ENCODE measurements at places on chromosomes 1 and 21. TPM values are rescaled to one million over a fixed set of nuclear protein-coding genes. Genes with fewer than 3 reads are reported as not detected.

DNA sequence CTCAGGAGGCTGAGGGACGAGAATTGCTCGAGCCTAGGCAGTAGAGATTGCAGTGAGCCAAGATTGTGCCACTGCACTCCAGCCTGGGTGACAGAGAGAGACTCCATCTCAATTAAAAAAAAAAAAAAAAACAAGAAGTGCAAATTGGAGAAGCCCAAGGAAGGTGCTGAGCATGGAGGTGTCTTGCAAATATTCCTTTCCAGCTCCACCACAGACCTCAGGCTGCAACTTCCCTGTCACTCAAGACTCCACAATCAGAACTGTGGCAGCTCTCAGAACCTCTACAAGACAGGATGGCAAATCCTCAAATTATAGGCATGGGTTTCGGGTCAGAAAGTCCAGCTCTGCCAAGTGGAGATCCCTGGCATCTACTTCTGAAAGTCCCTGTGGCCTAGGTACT, 104.4 kb upstream of the TIAM1 start:
- no peaks in the 10 kb centered on the region for H3K36me3 ChIP-seq

DNA sequence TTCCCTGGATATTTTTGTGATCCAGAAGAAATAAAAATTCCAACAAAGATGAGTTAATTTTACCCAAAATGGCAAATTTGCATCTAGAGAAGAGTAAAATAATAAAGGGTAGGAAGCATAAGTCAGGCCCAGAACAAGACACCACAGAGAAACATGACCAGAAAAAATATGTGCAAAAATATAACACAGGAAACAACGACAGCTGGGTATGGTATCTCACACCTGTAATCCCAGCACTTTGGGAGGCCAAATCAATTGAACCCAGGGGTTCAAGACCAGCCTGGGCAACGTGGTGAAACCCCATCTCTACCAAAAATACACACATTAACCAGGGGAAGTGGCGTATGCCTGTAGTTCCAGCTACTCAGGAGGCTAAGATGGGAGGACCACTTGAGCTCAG, 39.7 kb upstream of the SDC3 start:
- H3K4me3 ChIP-seq: peak overlapping the region; percentile 23
- peaks cover 61% of the 10 kb centered on the region for H3K36me3 ChIP-seq
- H3K4me1 ChIP-seq: peaks cover 23% of the 10 kb centered on the region
- peaks cover 4% of the 10 kb centered on the region for H3K27me3 ChIP-seq

DNA sequence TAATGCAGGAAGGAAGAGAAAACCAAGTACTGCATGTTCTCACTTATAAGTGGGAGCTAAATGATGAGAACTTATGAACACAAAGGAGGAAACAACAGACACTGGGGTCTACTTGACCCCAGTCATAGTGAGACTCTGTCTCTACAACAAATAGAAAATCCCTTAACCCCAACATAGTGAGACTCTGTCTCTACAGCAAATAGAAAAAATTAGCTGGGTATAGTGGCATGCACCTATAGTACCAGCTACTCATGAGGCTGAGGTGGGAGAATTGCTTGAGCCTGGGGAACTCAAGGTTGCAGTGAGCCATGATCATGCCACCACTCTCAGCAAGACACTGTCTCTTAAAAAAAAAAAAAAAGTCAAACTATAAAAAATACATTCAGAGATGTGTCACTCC, 42.7 kb downstream of the GIPC2 start:
- no peaks in the 10 kb centered on the region for H3K27me3 ChIP-seq
- H3K36me3 ChIP-seq: peaks cover 27% of the 10 kb centered on the region
- H3K27ac ChIP-seq: no peak overlapping the region
- no peak for DNase-seq
- H3K4me3 ChIP-seq: no peak overlapping the region

- no peak overlapping the region for H3K4me3 ChIP-seq
- no peaks in the 10 kb centered on the region for H3K4me1 ChIP-seq
- DNase-seq: no peak
- no peaks in the 10 kb centered on the region for H3K36me3 ChIP-seq
- H3K27me3 ChIP-seq: peaks cover 41% of the 10 kb centered on the region
Measured at GRCh38 chr1:15120251-15120945, 33.1 kb upstream of the TMEM51 start.

GRCh38 chr1:234848972-234849649, 239.1 kb upstream of the IRF2BP2 start:
- peak overlapping the region; percentile 64 for H3K27ac ChIP-seq
- DNase-seq: peak; percentile 92
- H3K27me3 ChIP-seq: no peaks in the 10 kb centered on the region
- peaks cover 67% of the 10 kb centered on the region for H3K4me1 ChIP-seq

DNA sequence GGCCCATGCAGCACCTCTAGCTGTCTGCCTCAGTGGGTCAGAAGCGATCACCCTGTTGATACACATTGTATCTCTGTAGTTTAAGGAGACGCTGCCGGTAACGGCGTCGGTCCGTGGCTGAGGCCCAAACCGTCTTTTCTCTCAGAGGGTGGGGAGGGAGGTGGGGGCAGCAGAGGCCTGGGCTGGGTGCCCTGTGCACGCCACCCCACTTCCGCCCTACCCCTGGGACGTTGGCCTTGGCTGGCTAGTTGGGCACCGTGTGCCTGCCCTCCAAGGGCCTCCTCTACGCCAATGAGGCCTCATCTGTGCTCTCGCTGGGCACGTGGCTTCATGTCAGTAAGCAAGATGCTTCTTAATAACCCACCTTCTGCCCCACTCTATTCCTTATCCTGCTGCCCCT, 9.4 kb downstream of the ZC3H12A start:
- no peak for DNase-seq
- H3K36me3 ChIP-seq: peaks cover 16% of the 10 kb centered on the region
- peak overlapping the region; percentile 63 for H3K27ac ChIP-seq
- H3K27me3 ChIP-seq: peaks cover 8% of the 10 kb centered on the region

DNA sequence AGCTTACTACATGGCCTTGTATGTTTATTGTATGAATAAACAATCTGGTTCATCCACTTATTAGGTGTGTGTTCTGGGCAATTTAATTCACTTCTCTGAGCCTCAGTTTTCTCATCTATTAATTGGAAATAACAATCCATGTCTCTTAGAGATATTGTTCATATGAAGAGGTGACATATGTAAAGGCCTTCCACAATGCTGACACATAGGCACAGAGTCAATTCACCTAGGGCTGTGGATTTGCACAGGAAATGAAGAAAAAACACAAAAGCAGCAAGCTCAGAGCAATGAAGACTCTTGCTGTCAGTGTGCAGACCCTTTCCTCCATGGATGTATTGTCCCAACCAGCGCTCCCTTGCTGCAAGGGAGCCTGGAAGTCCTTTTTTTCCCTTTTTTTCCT, 195.2 kb upstream of the CAMK1G start:
- no peak for DNase-seq
- 0 out of 2 replicates have a peak, but pooled peaks cover 1% of the 10 kb centered on the region for H3K27me3 ChIP-seq
- H3K27ac ChIP-seq: peak overlapping the region; percentile 85
- no peaks in the 10 kb centered on the region for H3K36me3 ChIP-seq
- peaks cover 89% of the 10 kb centered on the region for H3K4me1 ChIP-seq

- H3K27me3 ChIP-seq: no peaks in the 10 kb centered on the region
- H3K4me1 ChIP-seq: peaks cover 10% of the 10 kb centered on the region
- H3K36me3 ChIP-seq: no peaks in the 10 kb centered on the region
- no peak overlapping the region for H3K27ac ChIP-seq
- DNase-seq: no peak
Measured at GRCh38 chr1:173315296-173315695, 108.2 kb upstream of the TNFSF4 start.

GRCh38 chr1:39507230-39507928, 15.9 kb downstream of the BMP8A start:
- no peaks in the 10 kb centered on the region for H3K27me3 ChIP-seq
- H3K27ac ChIP-seq: no peak overlapping the region
- H3K36me3 ChIP-seq: no peaks in the 10 kb centered on the region
- H3K4me3 ChIP-seq: no peak overlapping the region
- DNase-seq: no peak

DNA sequence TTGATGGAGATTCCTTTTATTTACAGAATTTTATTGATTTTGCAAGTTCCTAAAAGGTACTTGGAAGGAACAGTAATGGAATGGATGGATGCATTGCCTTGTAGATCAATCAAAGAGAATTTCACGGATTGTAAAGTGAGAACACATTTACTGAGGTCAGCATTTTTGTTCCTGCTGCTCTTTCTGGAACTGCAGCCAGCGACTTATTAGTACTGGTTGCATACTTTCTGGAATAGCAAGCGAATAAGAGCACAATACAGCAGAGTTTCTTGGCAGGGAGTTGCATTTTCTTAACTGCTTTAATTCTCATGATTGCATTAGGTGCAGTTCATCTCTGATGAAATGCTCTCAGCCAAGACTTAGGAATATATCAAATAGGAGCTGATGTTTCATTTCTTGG, 106.1 kb upstream of the CHODL start:
- H3K4me3 ChIP-seq: no peak overlapping the region
- no peaks in the 10 kb centered on the region for H3K27me3 ChIP-seq
- no peak overlapping the region for H3K27ac ChIP-seq
- H3K4me1 ChIP-seq: no peaks in the 10 kb centered on the region
- no peak for DNase-seq
- H3K36me3 ChIP-seq: no peaks in the 10 kb centered on the region

GRCh38 chr1:67788238-67788790, 45.0 kb downstream of the GNG12 start:
- DNase-seq: no peak
- H3K4me1 ChIP-seq: peaks cover 86% of the 10 kb centered on the region
- no peak overlapping the region for H3K4me3 ChIP-seq
- no peak overlapping the region for H3K27ac ChIP-seq
- H3K36me3 ChIP-seq: peaks cover 6% of the 10 kb centered on the region

GRCh38 chr1:50106095-50106761, 2.5 kb upstream of the ELAVL4 start:
- H3K27me3 ChIP-seq: no peaks in the 10 kb centered on the region
- H3K4me1 ChIP-seq: no peaks in the 10 kb centered on the region
- DNase-seq: no peak
- no peak overlapping the region for H3K4me3 ChIP-seq
- H3K27ac ChIP-seq: no peak overlapping the region

DNA sequence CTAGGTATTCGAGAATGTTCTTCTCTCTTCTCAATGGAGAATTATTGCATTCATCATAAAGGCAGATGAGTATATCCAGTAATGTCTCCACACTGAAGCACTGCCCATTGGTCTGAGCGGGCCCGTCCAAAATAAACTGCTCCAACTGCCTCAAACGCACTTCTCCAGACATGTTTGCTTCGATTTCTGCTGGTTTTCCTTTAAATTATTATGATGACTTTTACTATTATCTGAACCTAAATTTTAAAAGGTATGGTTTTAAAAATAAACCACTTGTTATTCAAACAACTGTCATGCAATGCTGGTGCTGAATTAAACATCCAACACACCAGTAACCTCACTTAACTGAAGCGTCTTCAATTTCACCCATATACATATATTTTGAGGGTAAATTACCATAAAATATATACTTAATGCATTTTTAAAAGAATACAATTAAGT, 1.3 kb downstream of the CDC42BPA start:
- H3K36me3 ChIP-seq: peaks cover 17% of the 10 kb centered on the region
- H3K27me3 ChIP-seq: peaks cover 2% of the 10 kb centered on the region
- peak overlapping the region; percentile 99 for H3K4me3 ChIP-seq
- peak overlapping the region; percentile 70 for H3K27ac ChIP-seq
- DNase-seq: no peak
- H3K4me1 ChIP-seq: peaks cover 30% of the 10 kb centered on the region

DNA sequence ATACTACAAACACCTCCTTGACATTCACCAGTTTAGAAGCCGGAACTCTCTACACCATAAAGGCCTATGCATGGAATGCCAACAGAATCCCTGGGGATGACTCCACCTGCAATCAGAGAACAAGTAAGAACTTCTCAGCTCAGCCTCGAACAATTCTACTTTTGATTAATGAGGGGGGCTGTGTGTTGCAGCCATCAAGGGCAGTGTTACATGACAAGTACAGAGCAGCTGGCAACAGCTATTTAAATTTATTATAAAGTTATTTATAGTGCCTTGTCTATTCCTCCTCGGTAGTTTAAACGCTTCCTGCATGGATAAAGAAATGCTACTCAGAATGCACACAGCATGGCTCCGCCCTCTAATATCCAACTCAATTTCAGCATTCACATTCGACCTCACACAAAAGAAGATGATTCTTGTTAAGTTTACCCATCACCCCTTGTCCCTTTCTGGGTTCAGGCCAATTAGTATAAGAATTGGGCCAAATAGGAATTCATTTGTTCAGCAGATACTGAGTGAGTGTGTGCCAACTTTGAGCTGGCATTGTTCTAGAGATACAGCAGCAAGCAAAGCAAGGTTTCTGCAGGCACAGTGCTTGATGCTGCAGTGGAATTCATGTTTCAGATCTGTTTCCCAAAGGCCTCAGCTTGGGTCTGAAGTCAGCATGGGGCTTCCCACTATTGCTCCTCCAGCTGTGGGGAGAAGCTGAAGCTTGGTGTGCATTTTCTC, 6.4 kb downstream of the FNDC7 start:
- DNase-seq: no peak
- H3K27me3 ChIP-seq: no peaks in the 10 kb centered on the region
- H3K27ac ChIP-seq: peak overlapping the region; percentile 96
- H3K4me1 ChIP-seq: peaks cover 62% of the 10 kb centered on the region
- peak overlapping the region; percentile 54 for H3K4me3 ChIP-seq
- no peaks in the 10 kb centered on the region for H3K36me3 ChIP-seq

LAPTM5 gene
- 0.20 TPM for total RNA-seq

AIM2 gene
- total RNA-seq: not detected

TEDDM1 gene
- total RNA-seq: not detected

AADACL3 gene
- total RNA-seq: not detected

NPHS2 gene
- total RNA-seq: not detected

MAP3K21 gene
- not detected for total RNA-seq

BLACAT1 gene
- total RNA-seq: not detected

EPHA8 gene
- total RNA-seq: not detected

CTSK gene
- total RNA-seq: 104 TPM
